ENCODE measurements at places on chromosomes 2 and 18.
A peak's percentile ranks its signal among the peaks of the same experiment; 100 is the strongest.

- no peak for DNase-seq
Measured at GRCh38 chr2:72973566-72974435, 56.5 kb downstream of the EMX1 start.

GRCh38 chr2:204468746-204469429 is 76.4 kb upstream of the PARD3B start:
- no peak for DNase-seq

GRCh38 chr2:204727368-204727767 is 182.1 kb downstream of the PARD3B start:
- no peak for DNase-seq

DNA sequence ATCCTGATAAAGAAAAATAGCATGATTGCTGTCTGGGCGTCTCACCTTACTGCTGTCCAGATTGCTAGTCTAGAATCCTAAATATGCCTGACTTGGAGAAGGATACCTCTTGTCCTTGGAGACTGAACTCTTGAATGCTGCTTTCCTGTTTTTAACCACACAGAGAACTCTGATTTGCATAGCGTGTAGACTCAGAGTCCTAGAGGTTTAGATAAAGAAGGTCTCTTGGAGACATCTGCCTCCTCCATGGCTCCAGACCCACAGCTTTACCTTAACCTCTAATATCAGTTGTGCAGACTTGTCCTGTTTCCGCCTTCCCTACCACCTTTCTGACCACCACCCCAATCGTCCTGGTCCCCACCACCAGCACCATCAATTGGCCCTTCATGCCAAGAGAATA is 292.6 kb upstream of the CYRIA start:
- DNase-seq: no peak

DNA sequence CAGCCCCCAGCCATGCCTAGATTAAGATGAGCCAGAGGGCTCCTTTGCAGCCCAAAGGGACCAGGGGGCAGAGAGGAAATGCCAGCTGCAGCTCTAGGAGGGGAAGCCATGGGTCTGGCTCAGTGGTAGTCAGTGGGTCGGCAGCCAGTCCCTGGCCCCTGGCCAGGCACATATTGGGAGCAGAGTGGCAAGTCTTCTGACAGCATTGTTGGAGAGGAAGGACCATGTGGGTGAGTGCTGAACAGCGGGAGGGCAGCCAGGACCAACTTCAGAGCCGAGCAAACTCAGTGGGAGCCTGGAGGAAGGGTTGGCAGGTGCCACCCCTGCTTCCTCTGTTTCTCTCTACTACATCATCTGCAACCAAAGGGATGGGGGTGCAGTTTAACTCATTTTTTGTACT is 140.5 kb upstream of the PELI1 start:
- no peak for DNase-seq

GRCh38 chr2:64767670-64768468 is 114.2 kb upstream of the SERTAD2 start:
- peak; percentile 44 for DNase-seq

GRCh38 chr2:219352448-219353023 is 20.0 kb upstream of the RESP18 start:
- peak; percentile 33 for DNase-seq

GRCh38 chr2:142557391-142557790 is 320.1 kb upstream of the KYNU start:
- DNase-seq: no peak

DNA sequence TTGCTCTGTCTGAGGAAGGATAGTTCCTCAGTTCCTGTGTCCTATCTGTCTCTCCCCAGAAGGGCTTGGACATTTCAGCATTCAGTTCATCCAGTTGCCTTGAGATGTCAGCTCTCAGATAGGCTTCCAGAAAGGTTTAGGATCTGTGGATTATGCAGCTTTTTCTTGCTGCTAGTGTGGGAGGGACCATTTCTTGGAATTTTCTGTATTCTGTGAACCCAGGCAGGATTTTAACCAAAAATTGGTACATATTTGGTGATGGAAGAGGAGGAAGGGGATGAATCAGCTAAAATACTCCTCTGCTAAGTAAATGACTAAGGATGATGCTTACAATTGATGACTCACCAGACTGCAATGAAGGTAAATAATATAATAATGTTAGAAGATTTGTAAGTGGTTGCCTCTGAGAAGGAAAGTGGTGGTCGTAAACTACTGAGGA is 58.6 kb upstream of the DOCK10 start:
- DNase-seq: no peak

GRCh38 chr2:26706616-26707473 is 14.3 kb downstream of the KCNK3 start:
- no peak for DNase-seq

GRCh38 chr2:196591621-196592022 is 47.9 kb upstream of the CCDC150 start:
- no peak for DNase-seq

- DNase-seq: no peak
Measured at GRCh38 chr18:25464227-25464626, 112.3 kb upstream of the ZNF521 start.

DNA sequence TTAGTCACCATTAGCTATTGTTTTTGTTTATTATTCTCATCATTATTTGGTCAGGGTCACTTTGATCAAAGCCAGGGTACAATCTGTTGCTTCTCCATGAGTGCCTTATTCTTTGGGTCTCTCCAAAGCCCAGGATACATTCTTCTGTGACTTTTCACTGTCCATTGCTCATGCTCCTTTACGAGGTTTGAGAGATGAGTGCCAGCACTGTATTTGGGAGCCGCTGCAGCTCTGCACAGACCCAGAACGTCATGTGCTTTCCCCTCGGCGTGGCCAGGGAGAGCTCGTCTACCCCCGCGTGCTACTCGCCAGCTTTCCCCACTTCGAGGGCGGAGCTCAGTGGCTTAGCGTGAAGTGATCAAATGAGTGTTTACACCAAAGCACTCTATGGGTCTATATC is 123.7 kb downstream of the COL6A3 start:
- no peak for DNase-seq

- DNase-seq: no peak
Measured at GRCh38 chr2:108377401-108377800, 353 bp upstream of the SULT1C4 start.

DNA sequence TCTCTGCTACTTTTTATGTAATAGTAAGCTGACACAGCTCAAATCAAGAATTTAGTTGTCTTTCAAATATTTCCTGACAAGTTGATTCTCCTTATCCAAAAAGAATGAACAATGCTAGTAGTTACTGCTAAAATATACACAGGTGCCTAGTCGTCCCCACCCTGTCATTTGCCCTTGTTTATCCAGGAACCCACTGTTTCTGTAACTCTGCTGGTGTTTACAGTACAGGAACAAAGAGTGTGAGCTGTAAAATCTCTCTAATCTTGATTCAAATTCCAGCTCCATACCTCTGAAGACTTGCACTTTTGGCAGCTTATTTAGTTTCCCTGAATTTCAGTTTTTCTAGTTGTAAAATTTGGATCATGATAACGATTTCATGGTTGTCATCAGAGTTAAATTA is 21.1 kb upstream of the SCYGR2 start:
- DNase-seq: no peak

All from stimulated activated CD4-positive, alpha-beta T cell treated with anti-CD3 and anti-CD28 coated beads, Interleukin-15, amount 100 ng/mL, for 1 hour (primary cell).